ENCODE measurements at places on chromosomes 12 and 14. TPM values are rescaled to one million over a fixed set of nuclear protein-coding genes. Genes with fewer than 3 reads are reported as not detected.

DNA sequence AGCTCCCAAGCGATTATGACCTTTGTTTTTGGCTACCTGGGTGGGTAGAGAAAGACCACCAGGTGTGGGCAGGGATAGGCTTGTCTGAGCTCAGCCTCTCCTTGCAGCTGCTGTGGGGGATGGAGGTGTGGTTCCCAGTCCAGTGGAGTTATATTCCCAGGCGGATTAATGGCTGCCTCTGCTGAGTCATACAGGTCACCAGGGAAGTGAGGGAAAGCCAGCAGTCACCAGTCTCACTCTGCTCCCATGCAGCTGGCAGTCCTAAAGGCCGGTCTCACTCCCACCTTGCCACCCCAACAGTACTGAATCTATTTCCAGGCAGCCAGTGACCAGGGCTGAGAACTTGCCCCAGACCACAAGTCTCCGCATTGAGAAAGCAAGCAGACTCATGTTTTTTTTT lies 399.2 kb downstream of the VRK1 start:
- H3K4me1 ChIP-seq, result no peaks in the 10 kb centered on the region
- no peaks in the 10 kb centered on the region for H3K36me3 ChIP-seq
- no peak overlapping the region for H3K27ac ChIP-seq
- no peaks in the 10 kb centered on the region for H3K27me3 ChIP-seq

- no peak for DNase-seq
- H3K27me3 ChIP-seq, result no peaks in the 10 kb centered on the region
- H3K4me1 ChIP-seq, result peaks cover 20% of the 10 kb centered on the region
- no peak overlapping the region for H3K27ac ChIP-seq
- H3K4me3 ChIP-seq, result no peak overlapping the region
Observed at GRCh38 chr12:6722863-6723262, 983 bp upstream of the COPS7A start.

CRACR2A gene
- 6.2 TPM for total RNA-seq

DHRS2 gene
- not detected for total RNA-seq

ZNF219 gene
- 31.6 TPM for total RNA-seq

DNA sequence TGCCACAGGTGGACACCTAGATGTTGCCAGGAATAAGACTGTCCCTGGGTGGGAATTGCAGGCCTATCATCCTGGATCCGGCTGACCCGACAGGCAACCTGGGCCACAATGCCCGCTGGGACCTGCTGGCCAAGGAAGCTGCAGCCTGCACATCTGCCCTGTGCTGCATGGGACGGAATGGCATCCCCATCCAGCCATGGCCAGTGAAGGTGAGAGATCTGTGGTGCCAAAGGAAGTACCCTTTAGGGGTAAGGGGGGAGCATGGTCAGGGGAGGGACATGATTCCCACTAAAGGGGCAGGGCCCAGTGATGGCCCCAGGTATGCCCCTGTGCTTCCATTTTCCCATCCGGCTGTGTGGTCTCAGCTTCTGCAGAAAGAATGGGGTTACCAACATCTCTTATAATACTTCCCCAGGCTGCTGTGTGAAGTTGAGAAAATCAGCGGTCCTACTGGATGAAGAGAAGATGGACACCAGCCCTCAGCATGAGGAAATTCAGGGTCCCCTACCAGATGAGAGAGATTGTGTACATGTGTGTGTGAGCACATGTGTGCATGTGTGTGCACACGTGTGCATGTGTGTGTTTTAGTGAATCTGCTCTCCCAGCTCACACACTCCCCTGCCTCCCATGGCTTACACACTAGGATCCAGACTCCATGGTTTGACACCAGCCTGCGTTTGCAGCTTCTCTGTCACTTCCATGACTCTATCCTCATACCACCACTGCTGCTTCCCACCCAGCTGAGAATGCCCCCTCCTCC lies 8.6 kb upstream of the OAS2 start:
- H3K4me1 ChIP-seq, result no peaks in the 10 kb centered on the region
- no peaks in the 10 kb centered on the region for H3K27me3 ChIP-seq
- no peaks in the 10 kb centered on the region for H3K36me3 ChIP-seq
- no peak overlapping the region for H3K4me3 ChIP-seq
- DNase-seq, result no peak
- no peak overlapping the region for H3K27ac ChIP-seq

GRCh38 chr12:765840-766239 lies 13.5 kb downstream of the WNK1 start:
- H3K4me3 ChIP-seq, result no peak overlapping the region
- H3K27me3 ChIP-seq, result no peaks in the 10 kb centered on the region
- peaks cover 51% of the 10 kb centered on the region for H3K4me1 ChIP-seq
- no peaks in the 10 kb centered on the region for H3K36me3 ChIP-seq
- no peak for DNase-seq
- H3K27ac ChIP-seq, result no peak overlapping the region

GRCh38 chr12:45981075-45981837 lies 9.1 kb downstream of the SCAF11 start:
- H3K27me3 ChIP-seq, result no peaks in the 10 kb centered on the region
- H3K36me3 ChIP-seq, result no peaks in the 10 kb centered on the region
- peaks cover 95% of the 10 kb centered on the region for H3K4me1 ChIP-seq
